ENCODE measurements at places on chromosomes 2 and 18. TPM values are rescaled to one million over a fixed set of nuclear protein-coding genes. Genes with fewer than 3 reads are reported as not detected.

The SULT1C2 gene
- 0.05 TPM for total RNA-seq

The CPO gene
- not detected for total RNA-seq

The RIT2 gene
- not detected for total RNA-seq

The LTBP1 gene
- 148 TPM for total RNA-seq

The ALKAL2 gene
- not detected for total RNA-seq

The TMEFF2 gene
- 0.05 TPM for total RNA-seq

The RMDN2 gene
- 3.1 TPM for total RNA-seq

The ASPRV1 gene
- total RNA-seq = 0.34 TPM
